ENCODE measurements at places on chromosomes 6 and 20. TPM values are rescaled to one million over a fixed set of nuclear protein-coding genes. Genes with fewer than 3 reads are reported as not detected.

The SERAC1 gene
- total RNA-seq: 3.6 TPM

The GPX5 gene
- not detected for total RNA-seq

The PTCHD4 gene
- total RNA-seq: 3.1 TPM

The ARG1 gene
- not detected for total RNA-seq

The RIMS1 gene
- total RNA-seq: 0.13 TPM

The PCK1 gene
- total RNA-seq: not detected

The RSPH3 gene
- 3.1 TPM for total RNA-seq

The OSBPL2 gene
- 14.1 TPM for total RNA-seq

The SAMD5 gene
- total RNA-seq: 1.00 TPM

The CFAP206 gene
- total RNA-seq: 0.20 TPM

The HSPA12B gene
- total RNA-seq: 50.2 TPM

The RBM24 gene
- total RNA-seq: 4.4 TPM

The AKAP12 gene
- 383 TPM for total RNA-seq

The TNNC2 gene
- not detected for total RNA-seq

The ADAM33 gene
- total RNA-seq: not detected

The SIRPG gene
- not detected for total RNA-seq

The TNF gene
- total RNA-seq: 0.20 TPM
